Melanocyte of skin (primary cell): ENCODE measurements at places on chromosomes 5 and 9. TPM values are rescaled to one million over a fixed set of nuclear protein-coding genes. Genes with fewer than 3 reads are reported as not detected.

Gene ROPN1L
- 0.34 and 0.36 TPM in 2 replicates for total RNA-seq

Gene MARCHF6
- total RNA-seq, result 47.5 and 48.6 TPM in 2 replicates

Gene ANXA6
- total RNA-seq, result 433 and 445 TPM in 2 replicates

Gene SPINK1
- total RNA-seq, result 1.00 TPM in 1 of 2 replicates, not detected in the other

Gene EIF4E1B
- not detected in 2 replicates for total RNA-seq

Gene MPDZ
- 35.3 and 49.0 TPM in 2 replicates for total RNA-seq

Gene QRFP
- total RNA-seq, result not detected in 2 replicates

Gene LIX1
- under 0.01 TPM in 1 of 2 replicates, not detected in the other for total RNA-seq

Gene IFNK
- not detected in 2 replicates for total RNA-seq

Gene NR4A3
- 7.2 and 8.3 TPM in 2 replicates for total RNA-seq

Gene TRIP13
- total RNA-seq, result 39.0 and 50.0 TPM in 2 replicates

Gene IRGM
- total RNA-seq, result not detected in 2 replicates

Gene HRCT1
- 0.33 TPM in 1 of 2 replicates, not detected in the other for total RNA-seq

Gene NFIL3
- total RNA-seq, result 11.7 and 14.3 TPM in 2 replicates

Gene KCNIP1
- not detected in 2 replicates for total RNA-seq

Gene PPP1R26
- total RNA-seq, result 16.3 TPM in 2 replicates

Gene GALT
- total RNA-seq, result 63.0 and 79.6 TPM in 2 replicates

Gene FOXI1
- total RNA-seq, result not detected in 2 replicates

Gene SAXO1
- under 0.01 TPM in 2 replicates for total RNA-seq

Gene SLC44A1
- 30.9 and 31.0 TPM in 2 replicates for total RNA-seq

Gene FST
- 0.62 and 0.67 TPM in 2 replicates for total RNA-seq

Gene PCDHB1
- not detected in 2 replicates for total RNA-seq

Gene SOHLH1
- not detected in 2 replicates for total RNA-seq

Gene NSUN2
- 67.3 and 69.7 TPM in 2 replicates for total RNA-seq

Gene TLX3
- total RNA-seq, result not detected in 2 replicates

Gene TMC1
- total RNA-seq, result not detected in 2 replicates

Gene CBY3
- not detected in 2 replicates for total RNA-seq

Gene LMX1B
- not detected in 2 replicates for total RNA-seq
